ENCODE measurements at places on chromosomes 2 and 18.

DNA sequence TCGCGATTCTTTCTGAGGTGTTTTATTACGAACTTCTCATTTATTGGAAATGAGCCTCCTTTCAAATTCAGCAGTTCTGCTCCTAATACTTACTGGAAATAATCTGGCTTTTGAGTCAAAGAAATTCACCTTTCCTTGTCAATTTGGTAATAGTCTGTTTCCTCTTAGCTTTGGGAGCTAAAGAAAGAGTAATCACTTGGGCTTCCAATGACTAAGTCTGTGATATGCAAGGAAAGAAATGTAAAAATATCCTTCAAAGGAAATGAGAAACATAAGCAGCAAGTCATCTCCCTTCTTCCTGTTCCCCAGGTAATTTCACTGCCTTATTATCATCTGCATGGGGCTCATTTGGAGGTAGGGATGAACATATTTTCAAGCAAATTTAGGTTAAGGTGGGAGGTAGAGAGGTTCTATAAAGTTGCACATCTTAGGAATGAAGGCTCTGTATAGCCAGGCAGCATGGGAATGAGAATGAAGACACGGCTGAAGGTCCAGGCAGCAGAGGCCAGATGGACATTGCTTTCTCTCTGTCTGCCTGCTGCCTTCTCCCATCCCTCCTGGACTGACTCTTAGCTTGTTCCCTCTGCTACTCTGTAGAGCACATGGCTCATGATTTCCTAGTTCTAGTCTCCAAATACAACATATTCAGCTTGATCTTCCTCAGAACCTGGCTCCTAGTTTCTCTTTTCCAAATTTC, 1.0 kb downstream of the SPP2 start:
- DNase-seq: no peak

DNA sequence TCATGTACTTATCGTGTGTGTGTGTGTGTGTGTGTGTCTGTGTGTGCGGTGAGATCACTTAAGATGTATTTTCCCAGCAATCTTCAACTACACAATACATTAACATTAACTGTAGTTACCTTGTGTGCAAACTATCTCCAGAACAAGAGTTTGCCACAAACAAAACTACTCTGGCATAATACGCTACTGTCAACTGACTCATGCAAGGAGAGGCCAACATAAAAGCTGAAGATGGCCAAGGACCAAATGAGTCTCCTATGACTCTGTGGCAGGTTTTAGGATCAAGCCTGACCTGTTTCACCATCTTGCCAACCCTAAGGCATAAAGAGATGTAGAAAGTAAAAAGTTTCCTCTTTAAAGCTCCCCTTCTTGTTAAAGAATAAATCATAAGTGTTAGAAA, 20.1 kb downstream of the CYB5A start:
- peak; percentile 43 for DNase-seq

DNA sequence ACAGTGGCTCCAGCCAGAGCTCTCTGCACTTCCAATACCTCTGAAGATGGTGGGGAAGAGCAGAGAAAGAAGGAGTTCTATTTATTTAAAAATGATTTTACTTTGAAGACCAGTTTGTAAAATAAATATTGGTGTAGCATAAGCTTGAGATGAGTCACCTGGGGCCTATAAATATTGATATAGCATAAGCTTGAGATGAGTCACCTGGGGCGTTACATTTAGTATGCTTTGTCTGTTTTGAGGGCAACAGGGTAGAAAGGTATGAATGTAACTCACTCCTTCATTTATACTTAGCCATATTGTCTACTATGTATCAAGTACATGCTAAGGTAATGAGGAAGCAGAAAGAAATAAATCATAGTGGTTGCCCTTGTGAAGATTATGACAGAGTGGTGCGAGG, 7.7 kb upstream of the SULT1C4 start:
- peak; percentile 33 for DNase-seq

DNA sequence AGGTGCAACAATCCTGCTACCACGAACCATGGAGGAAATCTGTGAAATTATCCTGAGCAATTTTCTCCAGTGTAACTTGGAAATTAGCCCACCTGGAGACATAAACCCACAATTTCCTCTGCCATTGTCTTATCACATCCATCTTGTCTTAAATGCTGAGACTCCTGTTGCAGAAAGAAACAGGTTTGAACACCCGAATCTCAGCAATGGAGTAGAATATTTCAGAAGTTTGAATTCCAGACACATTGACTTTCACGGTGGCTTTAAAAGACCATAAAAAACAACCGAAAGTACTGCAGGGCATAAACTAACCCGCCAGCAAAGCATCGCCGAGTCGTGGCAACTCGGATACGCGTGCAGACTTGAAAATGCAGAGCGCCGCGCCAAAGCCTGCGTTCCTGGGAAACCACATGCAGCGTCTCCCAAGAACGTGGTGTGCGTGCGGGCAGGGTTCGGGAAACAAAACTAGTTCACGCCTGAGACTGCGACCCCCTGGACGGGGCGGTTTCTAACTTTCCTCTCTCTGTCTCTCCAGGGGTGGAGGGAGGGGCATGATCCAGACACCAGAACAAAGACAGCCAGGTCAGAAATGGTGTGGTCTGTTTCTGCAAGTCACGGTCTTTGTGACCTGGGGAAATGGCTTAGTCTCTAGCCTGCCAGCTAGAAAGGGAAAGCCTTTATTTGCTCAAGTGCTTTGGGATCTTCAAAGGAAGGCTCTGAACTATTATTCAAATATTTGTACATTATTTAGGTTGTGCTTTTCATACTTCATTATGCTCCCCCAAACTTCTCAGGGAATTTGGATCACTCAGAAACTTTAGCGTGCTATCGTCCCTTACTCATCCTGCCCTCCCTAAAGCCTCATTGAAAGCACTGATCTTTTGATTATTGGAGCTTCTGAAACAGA, 26.9 kb upstream of the KCTD1 start:
- DNase-seq: peak; percentile 57

DNA sequence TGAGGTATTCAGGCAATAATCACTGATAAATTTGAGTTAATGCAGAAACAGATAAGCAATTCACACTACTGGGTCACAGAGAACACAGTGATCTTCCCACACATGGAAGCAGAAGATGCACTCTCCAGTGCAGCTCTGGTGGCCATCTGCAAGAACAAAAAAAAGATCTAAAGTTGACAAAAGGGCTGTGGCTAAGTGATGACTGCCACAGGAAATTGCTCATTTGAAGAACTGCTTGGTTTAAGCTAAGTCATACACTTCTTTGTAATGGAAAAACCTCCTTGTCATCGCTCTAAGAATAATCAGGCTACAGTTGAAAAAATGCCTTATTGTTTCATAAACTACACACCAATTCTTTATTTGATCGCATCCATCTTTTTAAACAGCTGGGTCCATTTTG, 115.1 kb downstream of the DTNB start:
- no peak for DNase-seq

- DNase-seq: no peak
Observed at GRCh38 chr2:48435909-48436308, 94.0 kb upstream of the STON1 start.

GRCh38 chr18:11020877-11021414, 128.4 kb downstream of the PIEZO2 start:
- no peak for DNase-seq

DNA sequence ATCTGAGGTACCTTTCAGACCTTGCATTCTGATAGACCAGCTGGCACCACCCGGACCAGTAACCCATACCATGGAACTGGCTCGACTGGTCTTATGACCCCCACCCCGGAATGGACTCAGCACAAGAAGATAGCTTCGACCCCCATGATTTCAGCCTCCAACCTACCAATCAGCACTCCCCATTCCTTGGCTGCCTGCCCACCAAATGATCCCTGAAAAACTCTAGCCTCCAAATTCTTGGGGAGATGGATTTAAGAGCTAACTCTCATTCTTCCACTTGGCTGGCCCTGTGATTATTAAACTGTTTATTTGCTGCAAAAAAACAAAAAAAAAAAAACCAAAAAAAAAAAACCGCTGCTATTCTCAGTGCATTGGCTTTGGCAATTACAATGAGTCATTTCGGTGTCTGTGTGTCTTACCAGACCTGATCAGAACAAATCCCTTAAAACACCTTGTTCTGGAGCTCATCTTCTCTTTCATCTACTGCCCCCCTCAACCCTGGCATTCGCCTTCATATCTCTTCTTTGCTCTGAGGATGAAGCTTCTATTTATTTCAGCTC, 60.1 kb upstream of the KIF5C start:
- DNase-seq: no peak

- no peak for DNase-seq
Observed at GRCh38 chr2:128623776-128624761, 305.4 kb upstream of the HS6ST1 start.

DNA sequence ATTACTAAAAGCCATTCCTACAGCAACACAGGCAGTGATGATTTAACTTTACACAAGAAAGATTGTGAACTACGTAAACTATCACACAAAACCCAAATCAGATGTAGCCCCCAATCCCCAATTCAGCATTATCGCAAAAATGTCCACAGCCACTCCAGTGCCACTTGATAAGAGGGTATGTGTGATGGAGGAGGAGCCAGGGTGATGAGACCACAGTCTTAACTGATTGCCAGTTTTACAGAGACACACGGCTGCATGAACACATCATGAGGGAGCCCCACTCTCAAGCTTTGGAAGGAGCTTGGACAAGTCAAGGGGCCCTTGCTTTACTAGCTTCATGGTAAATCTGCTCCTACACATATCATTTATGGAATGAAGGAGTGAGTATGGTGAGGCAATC, 116.0 kb downstream of the FAM161A start:
- DNase-seq: no peak

DNA sequence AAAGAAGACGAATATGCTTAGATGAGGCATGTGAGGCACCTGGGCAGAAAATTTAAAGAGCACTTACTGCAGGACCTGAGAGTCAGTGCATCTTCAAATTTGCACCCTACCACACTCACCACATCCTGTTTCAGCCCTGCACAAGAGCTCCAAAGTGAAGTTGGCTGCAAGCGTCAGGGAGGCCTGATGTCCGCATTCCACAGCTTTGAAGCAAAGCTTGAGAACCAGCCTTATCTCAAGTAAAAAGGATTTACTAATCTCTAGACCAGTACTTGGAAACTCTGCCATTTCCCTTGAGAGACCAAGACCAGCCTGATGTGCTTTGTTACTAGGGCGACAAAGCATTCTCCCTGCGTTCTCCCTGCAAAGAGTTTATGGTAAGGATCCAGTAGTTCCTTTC, 3.4 kb upstream of the ASNSD1 start:
- no peak for DNase-seq

DNA sequence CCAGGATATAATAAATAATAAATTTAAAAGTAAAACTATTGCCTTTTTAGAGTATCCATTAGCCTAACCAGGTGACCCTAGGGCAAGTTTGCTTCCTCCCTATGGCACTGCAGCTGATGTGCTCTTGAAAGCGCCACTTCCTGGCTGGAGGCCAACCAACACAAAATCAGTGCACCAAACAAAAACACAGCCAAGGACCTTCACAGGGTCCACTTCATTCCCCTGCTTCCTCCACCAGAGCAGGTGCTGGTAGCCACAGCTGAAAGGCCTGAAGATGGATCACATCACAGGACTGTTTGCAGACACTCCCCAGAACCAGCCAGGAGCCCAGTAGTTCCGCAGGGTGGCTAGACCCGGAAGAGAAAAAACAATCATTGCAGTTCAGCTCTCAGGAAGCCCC, 108.8 kb downstream of the TWIST2 start:
- no peak for DNase-seq

- DNase-seq: no peak
Observed at GRCh38 chr18:75244351-75245313, 34.0 kb downstream of the TSHZ1 start.

DNA sequence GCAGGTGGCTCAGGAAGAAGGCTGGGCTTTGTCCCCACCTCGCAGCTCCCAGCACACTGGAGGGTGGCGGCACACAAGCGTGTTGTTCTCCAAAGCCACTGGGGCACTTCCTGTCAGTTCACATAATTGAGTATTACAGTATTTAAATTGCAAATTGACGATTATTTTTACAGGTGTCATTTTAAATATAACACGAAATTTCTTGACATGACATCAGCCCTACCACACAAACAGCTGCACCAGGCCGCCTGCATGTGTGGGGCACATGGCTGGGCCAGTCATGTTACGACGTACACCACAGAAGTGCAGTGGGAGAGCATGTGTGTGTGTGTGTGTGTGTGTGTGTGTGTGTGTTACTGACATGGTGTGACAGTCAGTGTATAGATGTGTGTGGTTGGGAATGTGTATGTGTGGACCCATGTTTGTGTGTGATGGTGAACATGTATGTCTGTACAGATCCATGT, 155.6 kb downstream of the TTC32 start:
- no peak for DNase-seq

DNA sequence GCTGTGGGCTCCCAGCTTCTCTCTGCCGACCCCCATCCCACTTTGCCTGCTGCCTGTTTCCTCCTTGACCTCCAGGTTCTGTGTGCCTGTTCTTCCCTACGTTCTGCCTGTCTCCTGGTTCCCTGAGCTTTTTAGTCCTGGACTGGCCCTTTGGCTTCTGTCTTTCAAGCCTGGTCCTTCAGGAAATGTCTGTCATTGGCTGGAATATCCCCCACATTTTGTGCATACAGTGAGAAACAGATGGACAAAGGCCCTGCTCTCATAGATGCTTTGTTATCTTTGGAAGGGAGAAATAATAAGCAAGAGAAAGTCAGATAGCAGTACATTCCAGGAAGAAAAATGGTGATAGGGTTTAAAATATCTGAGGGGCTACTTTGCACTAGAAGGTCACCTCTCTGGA, 5.7 kb downstream of the MGAT5 start:
- no peak for DNase-seq

Measured in epithelial cell of prostate (primary cell).